Hematopoietic multipotent progenitor cell treated with erythropoietin and hydrocortisone succinate and interleukin-3 and kit ligand, for 8 days (in vitro differentiated cells): ENCODE measurements at places on chromosomes 3 and 15.

DNA sequence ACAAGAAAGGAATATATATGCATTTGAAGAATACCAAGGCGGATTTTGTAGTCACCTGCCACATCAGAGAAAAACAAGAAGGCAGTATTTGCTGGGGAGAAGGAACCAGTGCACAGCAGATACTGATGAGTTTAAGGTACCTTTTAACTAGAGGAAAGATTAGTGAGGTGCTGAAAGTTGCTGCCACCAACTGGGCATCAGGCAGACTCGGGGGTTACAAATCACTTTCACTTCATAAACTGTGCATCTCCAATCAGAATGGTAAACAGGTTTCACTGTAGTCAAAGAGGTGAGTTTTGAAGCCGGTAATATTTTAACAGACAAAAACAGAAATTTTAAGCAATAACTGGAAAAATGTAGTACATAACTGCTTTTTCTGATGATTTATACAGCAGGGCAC is 4.1 kb downstream of the FBN1 start:
- DNase-seq: peak; percentile 66

DNA sequence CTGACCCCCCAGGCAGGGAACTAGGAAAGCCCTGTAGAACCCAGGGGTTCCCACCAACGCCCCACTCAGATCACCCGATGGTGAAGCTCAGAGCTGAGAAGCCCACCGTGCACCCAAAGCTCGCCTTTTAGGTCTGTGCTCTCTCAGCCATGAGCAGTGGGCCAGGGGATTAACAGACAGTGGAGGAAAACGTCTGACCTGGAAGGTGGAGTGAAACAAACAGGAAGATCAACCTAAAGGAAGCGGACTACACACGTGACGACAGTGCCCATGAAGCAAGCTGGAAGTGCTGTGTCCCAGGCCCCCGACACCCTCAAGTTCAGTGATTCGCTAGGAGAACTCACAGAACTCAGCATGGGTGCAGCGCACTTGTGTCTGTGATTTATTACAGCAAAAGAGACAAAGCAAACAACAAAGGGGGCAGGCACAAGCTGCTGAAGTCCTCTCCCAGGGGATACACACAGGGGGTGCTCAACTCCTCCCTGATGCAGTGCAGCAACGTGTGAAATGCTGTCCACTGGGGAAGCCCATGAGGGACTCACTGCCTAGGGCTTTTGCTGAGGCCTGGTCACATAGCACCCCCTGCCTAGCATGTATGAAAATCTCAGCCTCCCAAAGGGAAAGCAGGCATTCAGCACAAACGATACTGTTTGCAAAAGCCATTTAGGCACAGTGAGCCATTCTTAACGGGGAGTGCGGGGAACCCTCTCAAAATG is 43.5 kb downstream of the CFAP92 start:
- no peak for DNase-seq

DNA sequence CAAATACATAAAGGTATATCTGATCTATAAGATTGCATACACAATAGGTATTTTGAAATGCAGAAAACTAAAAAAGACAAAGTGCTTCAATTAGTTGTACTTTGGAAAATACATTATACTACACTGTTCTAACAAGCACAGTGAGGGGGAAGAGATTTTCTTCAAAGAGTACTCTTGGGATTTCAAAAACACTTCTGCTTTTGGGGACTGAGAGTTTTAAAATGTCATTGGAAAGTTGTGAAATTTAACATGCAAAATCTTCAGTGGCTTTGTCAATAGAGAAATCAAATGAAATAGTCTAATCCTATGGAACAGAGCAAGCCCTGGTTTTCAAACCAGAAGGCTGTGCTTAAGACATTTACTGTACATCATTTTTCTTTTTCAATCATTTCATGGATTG is 322.2 kb upstream of the SEMA6D start:
- DNase-seq: no peak

DNA sequence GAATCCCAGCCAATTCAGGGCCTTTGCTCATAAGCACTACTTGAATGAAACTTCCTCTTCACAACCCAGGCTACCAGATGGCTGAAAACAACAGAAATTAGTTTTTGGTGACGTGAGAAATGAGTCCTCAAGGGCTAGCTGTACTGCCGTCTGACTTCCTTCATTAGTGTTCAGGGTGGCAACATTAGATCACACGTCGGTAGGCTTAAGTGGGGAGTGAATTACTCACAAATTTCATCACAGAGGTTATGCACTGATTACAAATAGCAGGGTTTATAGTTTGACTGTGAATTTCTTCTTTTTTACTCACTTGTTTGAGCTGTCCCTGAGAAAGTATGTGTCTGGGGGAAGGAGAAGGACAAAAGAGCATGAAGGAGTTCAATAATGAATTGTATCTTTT is 397.2 kb downstream of the GAP43 start:
- no peak for DNase-seq

GRCh38 chr3:178671791-178672190 is 135.6 kb downstream of the KCNMB2 start:
- DNase-seq: no peak
